ENCODE measurements at places on chromosomes 16 and 17.

- H3K27ac ChIP-seq: no peak overlapping the region
- H3K27me3 ChIP-seq: peaks cover 9% of the 10 kb centered on the region
- H3K36me3 ChIP-seq: no peaks in the 10 kb centered on the region
- no peak overlapping the region for H3K4me3 ChIP-seq
Observed at GRCh38 chr17:29042026-29042678, 789 bp upstream of the PIPOX start.

- H3K36me3 ChIP-seq: peaks cover 25% of the 10 kb centered on the region
- no peak overlapping the region for H3K27ac ChIP-seq
- peaks cover 15% of the 10 kb centered on the region for H3K4me1 ChIP-seq
- no peaks in the 10 kb centered on the region for H3K27me3 ChIP-seq
- H3K4me3 ChIP-seq: no peak overlapping the region
Observed at GRCh38 chr16:87337262-87337771, 20.1 kb upstream of the C16orf95 start.

DNA sequence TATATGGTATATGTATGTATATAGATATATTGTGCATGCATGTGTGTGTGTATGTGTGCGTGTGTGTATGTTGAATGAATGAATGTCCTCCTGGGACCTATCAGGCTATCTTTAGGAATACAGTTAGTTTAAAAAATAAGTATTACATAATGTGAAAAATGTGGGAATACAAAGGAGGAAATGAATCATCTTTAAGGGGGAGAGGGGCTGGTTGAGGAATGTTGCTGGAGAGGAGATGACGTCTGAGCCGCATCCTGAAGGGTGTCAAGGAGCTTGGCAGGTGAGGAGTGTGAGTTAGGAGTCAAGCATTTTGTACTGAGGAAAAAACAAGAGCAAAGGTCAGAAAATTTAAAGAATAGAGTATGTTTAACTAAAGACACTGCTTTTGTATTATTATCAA lies 62.4 kb upstream of the NLK start:
- peaks cover 28% of the 10 kb centered on the region for H3K27me3 ChIP-seq
- DNase-seq: no peak
- H3K36me3 ChIP-seq: no peaks in the 10 kb centered on the region
- no peak overlapping the region for H3K27ac ChIP-seq
- H3K4me3 ChIP-seq: no peak overlapping the region

DNA sequence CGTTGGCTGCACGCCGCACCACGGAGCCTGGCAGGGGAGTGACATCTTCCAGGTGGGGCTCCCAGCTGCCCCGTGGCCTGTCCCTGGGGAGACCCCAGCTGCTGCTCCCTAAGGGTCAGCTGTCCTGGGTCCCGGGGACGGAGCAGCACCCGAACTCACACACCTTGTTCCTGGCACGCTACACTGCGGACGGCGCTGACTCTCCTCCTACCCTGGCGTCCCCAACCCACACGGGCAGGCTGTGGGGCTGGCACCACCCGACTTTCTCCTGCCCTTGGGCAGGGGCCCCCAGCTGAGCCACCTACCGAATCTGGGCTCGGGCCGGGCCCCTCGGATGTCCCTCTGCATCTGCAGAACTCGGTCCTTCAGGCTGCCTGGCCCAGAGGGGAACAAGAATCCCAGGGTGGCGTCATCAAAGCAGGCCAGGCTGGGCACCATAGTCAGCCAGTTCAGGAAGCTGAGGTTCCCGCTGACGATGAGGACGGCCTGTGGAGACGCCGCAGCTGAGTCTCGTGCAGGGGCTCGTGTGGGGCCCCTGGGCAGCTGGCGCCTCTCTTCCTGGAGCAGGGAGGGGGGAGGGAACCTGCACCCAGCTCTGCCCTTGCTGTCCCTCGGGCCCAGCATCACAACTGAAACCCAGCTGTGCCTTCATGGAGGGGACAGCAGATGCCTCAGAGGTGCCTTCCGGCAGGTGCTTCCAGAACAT lies 70.5 kb upstream of the GNG13 start:
- H3K4me3 ChIP-seq: no peak overlapping the region
- DNase-seq: no peak
- H3K27ac ChIP-seq: no peak overlapping the region
- H3K27me3 ChIP-seq: no peaks in the 10 kb centered on the region

DNA sequence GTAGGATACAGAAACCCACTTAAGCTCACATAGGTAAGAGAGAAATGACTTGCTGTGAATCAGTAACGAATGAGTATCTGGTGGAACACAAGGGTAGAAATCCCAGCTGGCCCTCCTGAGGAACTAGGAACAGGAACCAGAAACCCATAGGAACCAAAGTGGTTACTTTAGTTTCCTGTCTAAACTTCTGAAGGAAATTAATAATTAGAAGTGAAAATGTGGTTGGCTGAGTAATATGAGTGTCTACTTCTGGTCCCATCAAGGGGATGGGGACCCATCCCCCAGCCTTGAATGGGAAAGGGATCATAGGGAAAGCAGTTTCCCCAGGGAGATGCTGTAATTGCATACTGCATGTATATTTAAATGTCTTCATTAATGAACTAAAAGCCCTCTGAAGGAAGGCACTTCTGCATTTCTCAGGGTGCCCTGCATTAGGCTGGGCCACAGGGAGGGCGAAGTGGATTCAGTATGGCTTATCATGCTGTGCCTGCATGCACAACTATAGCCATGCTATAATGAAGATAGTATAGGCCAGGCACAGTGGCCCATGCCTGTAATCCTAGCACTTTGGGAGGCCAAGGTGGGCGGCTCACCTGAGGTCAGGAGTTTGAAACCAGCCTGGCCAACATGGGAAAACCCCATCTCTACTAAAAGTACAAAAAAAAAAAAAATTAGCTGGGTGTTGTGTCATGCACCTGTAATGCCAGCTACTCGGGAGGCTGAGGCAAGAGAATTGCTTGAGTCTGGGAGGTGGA lies 45.6 kb downstream of the CYB5B start:
- no peak for DNase-seq
- no peaks in the 10 kb centered on the region for H3K27me3 ChIP-seq
- no peak overlapping the region for H3K4me3 ChIP-seq
- H3K27ac ChIP-seq: no peak overlapping the region
- peaks cover 30% of the 10 kb centered on the region for H3K4me1 ChIP-seq

DNA sequence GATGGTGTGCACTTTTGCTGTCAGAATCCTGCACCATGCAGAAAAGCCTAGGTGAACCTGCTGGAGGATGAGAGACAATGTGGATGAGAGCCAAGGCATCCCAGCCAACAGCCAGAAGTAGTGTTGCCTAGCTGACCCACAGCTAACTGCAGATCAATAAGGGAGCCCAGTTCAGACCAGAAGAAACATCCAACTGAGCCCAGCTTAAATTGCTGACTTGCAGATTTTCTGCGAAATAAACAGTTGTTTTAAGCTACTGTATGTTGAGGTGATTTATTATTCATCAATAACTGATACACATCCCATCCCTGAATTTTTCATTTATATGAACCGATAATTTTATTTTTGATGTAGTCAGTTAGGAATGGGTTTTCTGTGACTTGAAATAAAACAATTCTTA lies 39.2 kb upstream of the TOX3 start:
- DNase-seq: no peak
- H3K4me3 ChIP-seq: no peak overlapping the region
- no peaks in the 10 kb centered on the region for H3K36me3 ChIP-seq
- no peaks in the 10 kb centered on the region for H3K27me3 ChIP-seq

DNA sequence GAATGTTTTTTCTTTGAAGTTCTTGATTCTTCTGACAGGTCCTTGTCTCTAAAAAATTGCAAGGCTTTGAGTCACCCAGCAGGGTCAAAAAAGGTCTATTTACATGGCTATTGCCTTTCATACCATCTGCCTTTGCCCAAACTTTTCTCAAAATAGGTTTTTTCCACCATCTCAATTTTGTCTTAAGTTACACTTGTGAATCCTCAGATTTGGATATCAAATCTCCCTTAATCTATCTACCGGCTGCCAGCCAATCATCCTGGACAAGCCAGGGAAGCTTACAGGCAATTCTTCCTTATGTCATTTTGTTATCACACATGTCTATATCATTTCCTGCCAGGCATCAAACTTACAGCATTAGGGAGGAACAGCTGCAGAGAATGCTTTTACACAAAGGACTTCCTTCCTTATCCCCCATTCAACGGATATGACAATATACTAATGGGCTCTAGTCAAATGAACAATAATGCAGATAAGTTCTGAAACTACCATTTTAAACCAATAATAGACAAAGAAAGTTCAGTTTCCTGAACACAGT lies 104.1 kb upstream of the CORO6 start:
- H3K27ac ChIP-seq: peak overlapping the region; percentile 62
- H3K27me3 ChIP-seq: no peaks in the 10 kb centered on the region
- peaks cover 35% of the 10 kb centered on the region for H3K36me3 ChIP-seq
- no peak for DNase-seq
- H3K4me3 ChIP-seq: peak overlapping the region; percentile 54

- H3K4me3 ChIP-seq: no peak overlapping the region
- no peak overlapping the region for H3K27ac ChIP-seq
- H3K4me1 ChIP-seq: peaks cover 17% of the 10 kb centered on the region
- DNase-seq: no peak
- H3K36me3 ChIP-seq: no peaks in the 10 kb centered on the region
Observed at GRCh38 chr17:37388266-37388665, 12.5 kb downstream of the C17orf78 start.

- H3K27ac ChIP-seq: no peak overlapping the region
- no peak overlapping the region for H3K4me3 ChIP-seq
- no peaks in the 10 kb centered on the region for H3K27me3 ChIP-seq
- peaks cover 29% of the 10 kb centered on the region for H3K36me3 ChIP-seq
- peaks cover 38% of the 10 kb centered on the region for H3K4me1 ChIP-seq
Observed at GRCh38 chr17:66357037-66357436, 54.6 kb downstream of the PRKCA start.

GRCh38 chr16:11235703-11235991 lies 20.4 kb downstream of the SOCS1 start:
- DNase-seq: no peak
- peak overlapping the region; percentile 81 for H3K27ac ChIP-seq
- peaks cover 78% of the 10 kb centered on the region for H3K4me1 ChIP-seq
- no peak overlapping the region for H3K4me3 ChIP-seq

GRCh38 chr17:61314368-61315078 lies 85.1 kb upstream of the TBX2 start:
- H3K4me1 ChIP-seq: no peaks in the 10 kb centered on the region
- H3K27me3 ChIP-seq: no peaks in the 10 kb centered on the region
- no peaks in the 10 kb centered on the region for H3K36me3 ChIP-seq
- no peak overlapping the region for H3K27ac ChIP-seq
- no peak for DNase-seq

- no peaks in the 10 kb centered on the region for H3K4me1 ChIP-seq
- H3K27ac ChIP-seq: no peak overlapping the region
- no peak overlapping the region for H3K4me3 ChIP-seq
- H3K36me3 ChIP-seq: no peaks in the 10 kb centered on the region
- peaks cover 13% of the 10 kb centered on the region for H3K27me3 ChIP-seq
Observed at GRCh38 chr17:27968206-27968732, 74.2 kb upstream of the NLK start.

DNA sequence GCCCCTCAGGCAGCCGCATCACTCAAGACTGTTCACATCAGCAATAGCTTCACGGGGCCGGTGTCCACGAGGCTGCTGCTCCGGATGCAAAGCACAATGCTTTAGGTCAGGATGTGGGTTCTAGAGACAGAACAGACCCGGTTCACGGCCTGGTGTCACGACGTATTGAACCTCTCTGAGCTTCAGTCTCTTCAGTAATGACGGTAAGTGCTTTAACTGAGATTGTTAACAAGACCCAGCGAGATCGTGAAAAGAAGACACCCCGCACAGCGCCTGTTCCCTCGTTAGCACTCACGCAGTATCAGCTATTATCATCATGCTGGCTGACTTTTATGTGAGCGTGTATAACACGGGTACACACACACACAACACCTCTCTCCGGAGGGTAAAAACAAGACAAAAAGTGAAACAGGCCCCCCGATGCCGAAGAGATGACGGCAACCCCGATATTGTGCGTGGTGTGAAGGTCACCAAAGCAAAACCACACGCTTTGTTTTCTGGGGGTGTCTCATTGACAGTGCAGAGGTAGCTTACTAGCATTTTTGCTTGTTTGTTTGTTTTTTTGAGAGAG lies 21.4 kb upstream of the ABR start:
- H3K27me3 ChIP-seq: no peaks in the 10 kb centered on the region
- peak; percentile 69 for DNase-seq
- H3K4me3 ChIP-seq: peak overlapping the region; percentile 73
- peaks cover 5% of the 10 kb centered on the region for H3K36me3 ChIP-seq

- H3K27ac ChIP-seq: no peak overlapping the region
- H3K36me3 ChIP-seq: peaks cover 2% of the 10 kb centered on the region
- no peak for DNase-seq
- H3K4me1 ChIP-seq: no peaks in the 10 kb centered on the region
Observed at GRCh38 chr17:72850410-72851118, 241.9 kb downstream of the SLC39A11 start.

DNA sequence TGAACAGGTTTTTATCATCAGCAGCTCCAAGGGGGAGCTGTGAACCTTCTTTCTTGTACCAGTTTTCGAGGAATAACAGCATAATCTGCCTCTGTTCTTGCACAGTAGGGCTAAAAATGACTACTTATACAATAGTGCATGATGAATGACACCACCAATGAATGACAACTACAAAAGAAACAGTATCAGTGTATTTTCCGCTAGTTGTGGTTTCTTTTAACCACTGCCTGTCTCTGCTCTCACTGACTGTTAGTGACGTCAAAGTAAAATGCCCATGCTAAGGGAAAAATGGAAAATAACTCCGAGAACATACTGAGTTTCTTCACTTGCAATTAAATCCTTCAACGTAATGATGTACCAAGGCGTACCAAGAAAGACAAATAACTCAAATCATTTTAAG lies 294.9 kb downstream of the MAP2K6 start:
- no peak for DNase-seq
- no peak overlapping the region for H3K27ac ChIP-seq
- peaks cover 6% of the 10 kb centered on the region for H3K4me1 ChIP-seq

DNA sequence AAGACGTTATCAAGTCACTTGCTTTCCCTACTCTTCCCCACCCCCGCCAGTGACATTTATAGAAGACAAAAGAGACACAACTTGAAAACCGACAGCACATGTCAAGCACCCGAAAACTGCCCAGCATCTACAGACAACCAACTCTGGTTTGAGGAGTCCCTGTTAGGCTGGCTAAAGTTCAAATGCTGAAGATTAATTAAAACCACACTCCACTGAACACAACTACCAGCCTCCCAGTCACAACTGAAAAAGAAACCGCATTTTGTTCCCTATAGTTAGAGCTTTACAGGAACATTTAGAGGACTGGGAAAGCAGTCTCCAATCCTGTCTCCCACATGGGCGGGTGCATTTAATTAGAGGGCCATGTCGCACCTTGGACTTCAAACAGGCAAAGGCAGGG lies 73.0 kb upstream of the COX10 start:
- H3K4me3 ChIP-seq: no peak overlapping the region
- H3K4me1 ChIP-seq: no peaks in the 10 kb centered on the region
- no peak for DNase-seq
- no peak overlapping the region for H3K27ac ChIP-seq
- H3K36me3 ChIP-seq: peaks cover 15% of the 10 kb centered on the region

- H3K27me3 ChIP-seq: no peaks in the 10 kb centered on the region
- DNase-seq: peak; percentile 22
- no peak overlapping the region for H3K4me3 ChIP-seq
- H3K4me1 ChIP-seq: peaks cover 9% of the 10 kb centered on the region
- H3K27ac ChIP-seq: no peak overlapping the region
Observed at GRCh38 chr16:57682809-57683635, 11.6 kb upstream of the DRC7 start.

Measured in activated naive CD8-positive, alpha-beta T cell treated with anti-CD3 and anti-CD28 coated beads, Interleukin-2, amount 10 ng/mL, durations not matched to agents 7 days and 5 days (primary cell).